ENCODE measurements at places on chromosomes 4 and X. TPM values are rescaled to one million over a fixed set of nuclear protein-coding genes. Genes with fewer than 3 reads are reported as not detected.

DNA sequence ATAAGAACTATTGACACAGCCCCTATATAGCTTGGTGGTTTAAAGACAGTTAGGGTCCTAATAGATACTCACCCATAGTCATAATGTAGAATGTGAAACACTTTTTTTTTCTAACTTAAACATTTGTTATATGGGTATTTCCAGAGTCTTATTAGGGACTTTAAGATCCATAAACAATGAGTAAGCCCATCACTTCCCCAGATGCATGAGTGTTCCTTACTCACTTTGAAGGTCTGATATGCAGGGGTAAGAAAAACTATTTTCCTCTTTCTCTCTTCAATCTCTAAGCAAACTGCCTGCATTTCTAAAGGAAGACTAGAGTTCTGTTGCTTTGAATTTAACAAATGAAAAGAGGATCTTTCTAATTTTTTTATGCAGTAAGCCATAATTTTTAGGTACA, 443.6 kb upstream of the PITX2 start:
- H3K36me3 ChIP-seq: no peaks in the 10 kb centered on the region
- H3K4me1 ChIP-seq: no peaks in the 10 kb centered on the region
- no peak overlapping the region for H3K4me3 ChIP-seq
- H3K27me3 ChIP-seq: no peaks in the 10 kb centered on the region
- no peak for DNase-seq
- no peak overlapping the region for H3K27ac ChIP-seq

Gene NUDT10
- total RNA-seq: not detected

DNA sequence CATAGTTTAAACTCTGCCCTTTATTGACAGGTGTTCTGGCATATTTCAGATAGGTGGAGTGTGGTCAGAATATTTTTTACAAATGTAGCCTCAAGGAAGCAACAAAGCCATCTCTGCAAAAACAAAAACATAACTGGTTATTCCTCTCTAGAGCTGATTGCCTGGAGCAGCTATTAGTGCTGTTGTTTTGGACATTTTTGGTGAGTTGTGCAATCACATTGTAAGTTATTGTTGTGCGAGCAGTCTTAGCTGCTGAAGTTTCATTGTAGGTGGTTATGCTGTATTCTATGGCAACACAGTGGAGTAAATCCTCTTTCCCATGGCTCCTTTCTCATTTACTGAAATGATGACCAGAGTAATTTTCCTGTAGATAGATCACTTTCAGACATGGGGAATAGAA, 1413.0 kb downstream of the PCDH7 start:
- no peaks in the 10 kb centered on the region for H3K4me1 ChIP-seq
- H3K27ac ChIP-seq: no peak overlapping the region
- no peak overlapping the region for H3K4me3 ChIP-seq
- no peaks in the 10 kb centered on the region for H3K36me3 ChIP-seq
- H3K27me3 ChIP-seq: no peaks in the 10 kb centered on the region
- no peak for DNase-seq

- H3K4me3 ChIP-seq: no peak overlapping the region
- H3K27me3 ChIP-seq: no peaks in the 10 kb centered on the region
- DNase-seq: no peak
- H3K4me1 ChIP-seq: no peaks in the 10 kb centered on the region
Measured at GRCh38 chrX:22320236-22320873, 47.6 kb downstream of the CBLL2 start.

DNA sequence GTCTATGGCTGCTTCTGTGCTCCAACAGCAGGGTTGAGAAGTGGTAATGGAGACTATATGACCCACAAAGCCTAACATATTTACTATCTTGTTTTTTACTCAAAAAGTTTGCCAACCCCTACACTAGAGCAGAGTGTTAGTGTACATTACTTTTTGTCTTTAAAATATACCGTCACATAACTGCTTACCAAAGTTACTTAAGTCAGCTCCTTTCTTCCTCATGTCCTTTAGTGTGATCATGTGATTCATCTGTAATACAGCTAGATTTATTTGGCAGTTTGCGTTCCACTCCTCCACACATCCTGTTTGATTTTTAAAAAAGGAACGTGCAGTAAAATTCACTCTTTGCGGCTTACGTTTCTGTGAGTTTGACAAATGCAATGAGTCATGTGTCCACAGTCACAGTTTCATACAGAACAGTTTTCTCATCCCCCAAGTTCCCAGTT, 162.4 kb upstream of the GPRIN3 start:
- no peak for DNase-seq
- no peaks in the 10 kb centered on the region for H3K27me3 ChIP-seq
- H3K27ac ChIP-seq: peak overlapping the region; percentile 5
- H3K4me3 ChIP-seq: no peak overlapping the region

Gene PLRG1
- 43.4 TPM for total RNA-seq

Gene STAG2
- 56.2 TPM for total RNA-seq

GRCh38 chr4:21856754-21857153, 91.8 kb downstream of the KCNIP4 start:
- H3K27ac ChIP-seq: no peak overlapping the region
- no peaks in the 10 kb centered on the region for H3K27me3 ChIP-seq
- no peaks in the 10 kb centered on the region for H3K4me1 ChIP-seq
- no peak overlapping the region for H3K4me3 ChIP-seq
- no peak for DNase-seq

- no peak overlapping the region for H3K27ac ChIP-seq
- H3K4me1 ChIP-seq: no peaks in the 10 kb centered on the region
- no peaks in the 10 kb centered on the region for H3K27me3 ChIP-seq
- H3K4me3 ChIP-seq: no peak overlapping the region
Measured at GRCh38 chrX:38426785-38427184, 74.4 kb downstream of the OTC start.

Gene CYLC1
- not detected for total RNA-seq

- no peaks in the 10 kb centered on the region for H3K27me3 ChIP-seq
- H3K4me3 ChIP-seq: no peak overlapping the region
Measured at GRCh38 chr4:1109898-1110506, 3.4 kb downstream of the RNF212 start.

Measured in Peyer's patch (tissue), 4 donors.